ENCODE measurements at places on chromosomes 6 and 20.

- DNase-seq = no peak
These were observed 45.2 kb upstream of the CTAGE9 start for GRCh38 chr6:131756039-131756438.

GRCh38 chr20:48332555-48332954 is 495.2 kb downstream of the PREX1 start:
- no peak for DNase-seq

DNA sequence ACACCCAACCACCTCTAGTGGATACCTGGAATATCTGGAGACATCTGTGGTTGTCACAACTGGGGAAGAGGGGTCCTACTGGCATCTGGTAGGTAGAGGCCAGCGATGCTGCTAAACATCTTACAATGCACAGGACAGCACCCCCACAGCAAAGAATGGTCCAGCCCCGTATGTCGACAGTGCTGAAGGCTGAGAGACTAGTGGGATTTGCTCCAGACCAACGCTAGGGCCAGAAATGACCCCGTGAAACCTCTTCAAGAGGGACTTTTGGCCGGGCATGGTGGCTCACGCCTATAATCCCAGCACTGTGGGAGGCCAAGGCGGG is 7.2 kb downstream of the PREX1 start:
- DNase-seq = no peak

- DNase-seq = no peak
These were observed 78.2 kb upstream of the ARID1B start for GRCh38 chr6:156699017-156699421.

- no peak for DNase-seq
These were observed 157.2 kb downstream of the PTPRK start for GRCh38 chr6:128363020-128363813.

GRCh38 chr6:144753023-144753705 is 468.0 kb downstream of the UTRN start:
- no peak for DNase-seq

DNA sequence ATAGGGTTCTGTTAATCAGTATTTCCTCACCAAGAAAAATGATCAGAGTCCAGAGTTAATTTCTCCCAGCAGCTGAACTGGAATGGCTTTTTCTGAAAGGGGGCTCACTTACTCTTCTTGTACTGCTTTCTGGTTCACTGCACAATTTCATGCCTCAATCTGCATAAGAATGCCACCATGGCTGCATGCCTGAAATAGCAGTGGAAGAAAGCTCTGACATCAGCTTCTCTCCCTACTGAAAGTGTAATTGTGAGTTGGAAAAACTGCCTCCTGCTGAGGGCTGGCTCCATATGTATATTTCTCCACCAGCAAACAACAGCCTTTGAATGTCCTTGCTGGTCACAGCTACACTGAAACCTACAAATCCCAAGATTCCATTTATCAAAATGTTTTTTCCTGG is 1027.2 kb upstream of the GJE1 start:
- no peak for DNase-seq

DNA sequence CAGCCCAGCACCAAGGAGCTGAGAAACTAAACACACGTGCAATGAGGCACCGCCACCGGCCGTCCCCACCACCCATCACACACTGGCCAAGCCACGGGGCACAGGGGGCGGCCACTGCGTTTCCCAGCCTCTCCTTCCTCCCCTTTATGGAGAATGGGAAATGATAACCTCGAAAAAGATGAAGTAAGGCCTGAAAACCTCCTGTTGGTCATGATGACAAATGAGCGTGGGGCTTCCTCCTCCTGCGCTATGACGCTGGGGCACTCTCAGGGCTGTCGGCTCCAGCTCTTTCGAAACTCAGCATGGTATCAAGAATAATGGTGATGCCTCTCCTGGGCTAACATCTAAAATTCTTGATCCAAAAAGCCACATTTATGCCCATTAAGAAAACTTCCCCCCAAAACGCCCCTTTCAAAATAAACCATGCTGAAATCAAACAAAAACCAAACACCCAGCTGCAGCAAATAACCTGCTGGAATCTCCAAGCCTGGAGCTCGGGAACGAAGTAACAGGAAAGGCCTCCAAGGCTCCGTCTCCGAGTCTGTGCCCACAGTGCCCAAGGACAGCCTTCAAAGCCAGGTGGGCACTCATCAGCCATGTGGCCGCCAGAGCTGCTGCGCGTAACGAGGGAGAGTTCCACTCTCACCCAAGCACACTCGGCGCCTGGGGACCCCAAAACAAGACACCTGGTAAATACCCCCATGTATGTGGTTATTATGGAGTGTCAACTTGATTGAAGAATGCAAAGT is 50.0 kb downstream of the TAF4 start:
- no peak for DNase-seq

DNA sequence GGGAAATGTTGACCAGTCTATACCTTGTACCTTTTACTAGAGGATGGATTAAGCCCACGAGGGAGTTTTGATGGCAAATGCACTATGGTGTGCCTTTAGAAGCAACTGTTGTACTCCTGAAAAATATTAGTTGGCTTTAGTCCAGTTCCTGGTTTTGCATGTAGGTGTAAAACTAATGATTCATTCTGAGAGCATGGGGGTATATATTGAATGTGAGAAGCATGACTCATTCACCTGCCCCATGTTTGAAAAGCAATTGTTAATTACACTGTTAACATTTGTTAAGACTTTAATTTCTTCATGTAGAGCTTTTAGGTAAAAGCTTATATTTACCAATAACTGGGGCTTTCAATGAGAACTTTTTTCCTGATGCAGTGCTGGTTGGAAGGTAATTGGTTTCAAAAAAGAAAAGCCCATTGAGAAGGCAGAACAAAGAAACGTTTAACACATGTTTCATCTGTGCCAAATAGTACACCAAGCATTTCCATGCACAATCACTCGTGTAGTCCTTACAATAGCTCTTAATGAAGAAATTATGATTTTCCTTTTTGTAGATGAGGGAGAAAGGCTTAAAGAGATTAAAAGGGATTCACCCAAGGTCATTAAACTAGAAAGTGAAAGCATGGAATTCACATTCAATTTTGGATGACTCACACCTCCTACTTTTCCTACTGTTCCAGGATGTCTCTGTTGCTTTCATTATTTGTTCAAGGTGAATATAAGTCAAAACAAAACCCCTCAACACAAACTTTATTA is 134.1 kb downstream of the CCDC170 start:
- DNase-seq = no peak

GRCh38 chr6:37244430-37245310 is 12.9 kb upstream of the TBC1D22B start:
- DNase-seq = no peak

DNA sequence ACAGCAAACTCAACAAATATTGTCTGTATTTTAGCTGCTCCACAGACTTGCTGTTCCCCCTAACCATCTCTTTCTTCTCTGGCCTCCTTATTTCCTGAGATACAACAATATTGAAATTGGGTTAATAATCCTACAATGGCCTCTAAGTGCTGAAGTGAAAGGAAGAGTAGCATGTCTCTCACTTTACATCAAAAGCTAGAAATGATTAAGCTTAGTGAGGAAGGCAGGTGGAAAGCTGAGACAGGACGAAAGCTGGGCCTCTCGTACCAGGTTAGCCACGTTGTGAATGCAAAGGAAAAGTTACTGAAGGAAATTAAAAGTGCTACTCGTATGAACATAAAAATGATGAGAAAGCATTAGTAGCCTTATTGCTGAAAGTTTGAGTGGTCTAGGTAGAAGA is 63.8 kb downstream of the ELOVL5 start:
- DNase-seq = no peak
